CD8-positive, alpha-beta T cell (primary cell): ENCODE measurements at places on chromosomes 4 and X.

GRCh38 chr4:31040106-31040505, 319.9 kb downstream of the PCDH7 start:
- no peak for DNase-seq

GRCh38 chrX:131762802-131763234, 218.9 kb downstream of the OR13H1 start:
- no peak for DNase-seq

DNA sequence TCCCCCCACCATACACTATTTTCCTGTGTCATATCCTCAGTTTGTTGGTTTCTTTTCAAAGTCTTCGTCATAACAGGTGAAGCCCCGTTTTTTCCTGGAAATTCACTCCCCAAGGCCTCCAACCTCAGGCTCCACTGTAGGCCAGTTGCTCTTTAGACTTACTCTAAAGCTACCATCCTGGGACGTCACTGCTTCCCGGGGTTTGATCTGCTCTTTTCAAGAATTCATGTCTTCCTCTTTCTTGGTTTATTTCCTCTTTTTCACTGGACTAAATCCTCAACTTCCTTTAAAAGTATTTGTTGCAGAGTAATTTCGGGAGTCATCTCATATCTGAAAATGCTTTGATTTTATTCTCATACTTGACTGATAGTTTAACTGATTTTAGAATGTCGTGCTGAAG, 6.5 kb upstream of the SERTM2 start:
- DNase-seq, result no peak

DNA sequence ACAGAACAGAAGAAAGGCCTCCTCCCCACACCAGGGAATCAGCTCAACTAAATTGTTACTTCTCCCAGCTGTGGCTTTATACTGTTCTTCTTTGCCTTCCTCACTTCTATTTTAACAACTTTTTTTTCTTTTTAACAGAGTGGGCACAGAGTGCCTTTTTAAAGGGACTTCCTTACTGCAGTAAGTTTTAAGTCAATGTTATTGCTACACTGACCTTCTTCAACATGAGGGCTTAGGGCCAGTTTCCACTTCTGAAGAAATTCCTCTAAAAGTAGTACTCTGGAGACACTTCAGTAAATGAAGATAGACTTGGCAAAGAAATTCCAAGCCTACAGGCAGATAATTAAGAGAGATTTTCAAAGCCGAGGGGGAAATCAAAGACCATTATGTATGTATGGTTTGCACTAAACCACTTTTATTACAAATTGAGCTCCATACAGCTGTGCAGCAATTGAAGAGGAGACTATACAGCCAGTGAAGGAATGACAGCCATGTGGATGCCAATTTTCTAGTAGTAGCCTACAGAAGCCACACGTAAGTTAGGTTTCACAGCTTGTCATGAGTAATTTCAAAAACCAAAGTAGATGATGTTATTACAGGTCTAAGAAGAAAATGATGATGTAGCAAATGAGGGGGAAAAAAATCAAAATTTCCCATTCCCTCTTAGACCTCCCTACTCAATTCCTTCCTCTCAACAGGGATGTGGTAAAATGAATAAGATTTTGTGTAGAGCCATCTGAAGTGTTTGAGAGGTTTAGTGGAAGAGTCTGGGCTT, 36.9 kb upstream of the RASGEF1B start:
- no peak for DNase-seq

- no peak for DNase-seq
Measured at GRCh38 chrX:18174971-18175370, 45.7 kb downstream of the BEND2 start.

- no peak for DNase-seq
Measured at GRCh38 chr4:121777625-121778024, 12.7 kb upstream of the SMIM43 start.

GRCh38 chrX:108165383-108166111, 74.0 kb downstream of the ATG4A start:
- no peak for DNase-seq

GRCh38 chr4:128220286-128221235, 67.1 kb downstream of the PGRMC2 start:
- no peak for DNase-seq

DNA sequence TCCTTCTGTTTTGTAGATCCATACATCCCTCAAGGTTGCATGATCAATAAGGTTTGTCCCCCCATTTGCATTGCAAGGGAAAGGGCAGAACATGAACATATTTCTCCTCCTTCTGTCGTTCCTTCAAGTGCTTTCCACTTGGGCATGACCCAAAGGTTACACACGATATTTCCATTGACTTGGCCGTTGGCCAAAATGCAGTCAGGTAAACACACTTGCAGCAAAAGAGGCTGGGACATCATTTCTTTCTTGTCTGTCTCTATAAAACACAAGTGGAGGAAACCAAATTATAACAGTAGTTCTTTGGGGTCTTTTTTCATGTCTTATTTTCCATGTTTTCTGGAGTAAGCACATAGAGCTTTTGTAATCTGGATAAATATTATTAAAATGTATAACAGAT, 156.1 kb downstream of the FRAS1 start:
- DNase-seq, result no peak

DNA sequence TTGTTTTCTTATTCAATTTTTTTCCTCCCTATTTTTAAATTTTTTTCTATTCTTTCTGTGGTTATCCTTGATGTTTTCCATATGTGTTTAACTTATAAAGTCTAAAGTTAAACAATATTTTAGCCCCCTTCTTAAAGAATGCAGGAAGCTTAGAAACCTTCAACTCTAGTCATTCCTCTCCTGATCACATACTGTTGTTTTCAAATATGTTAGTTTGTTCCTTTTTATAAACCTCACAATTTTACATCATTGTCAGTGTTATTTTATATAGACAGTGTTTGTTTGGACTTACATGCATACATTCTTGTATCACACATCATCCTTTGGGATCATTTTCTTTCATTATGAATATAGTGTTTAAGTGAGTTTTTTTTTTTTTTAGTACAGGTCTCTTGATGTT, 31.6 kb downstream of the KANTR start:
- DNase-seq, result no peak

- DNase-seq, result no peak
Measured at GRCh38 chrX:29627833-29628232, 587.5 kb upstream of the MAGEB2 start.

DNA sequence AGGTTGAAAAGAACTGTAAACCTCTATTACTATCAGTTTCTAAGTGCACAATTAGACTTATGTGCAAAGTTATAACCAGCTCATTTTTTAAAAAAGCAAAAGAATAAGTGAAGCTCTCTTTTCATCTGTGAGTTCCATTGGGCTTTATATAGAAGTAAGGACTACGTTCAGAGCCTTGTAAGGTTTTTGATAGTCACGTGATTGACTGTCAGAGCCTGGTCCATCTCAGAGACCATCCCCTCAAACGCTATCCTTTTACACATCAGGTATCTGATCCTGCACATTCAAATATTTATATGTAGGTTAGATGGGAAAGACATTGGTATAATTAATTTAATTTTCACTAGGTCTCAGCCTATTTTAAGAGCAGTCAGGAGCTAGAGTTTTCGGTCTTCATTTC, 279.3 kb downstream of the INPP4B start:
- no peak for DNase-seq

DNA sequence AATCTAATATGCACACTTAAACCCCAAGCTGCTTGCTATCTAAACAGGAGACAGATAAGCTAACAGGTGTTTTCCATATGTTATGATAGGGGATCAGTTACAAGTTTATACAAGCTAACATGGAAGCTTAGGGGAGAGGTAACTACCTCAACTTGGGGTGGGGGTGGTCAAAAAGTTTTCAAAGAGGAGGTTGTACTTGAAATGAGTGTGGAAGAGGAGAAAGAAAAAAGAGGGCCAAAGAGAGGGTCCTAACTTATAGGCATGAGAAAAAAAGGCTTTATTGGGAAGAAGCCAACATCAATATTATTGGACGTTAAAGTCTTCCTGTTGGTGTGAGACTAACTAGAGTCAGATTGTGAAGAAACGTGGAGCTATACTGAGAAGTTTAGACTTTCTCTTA, 205.9 kb downstream of the NDST4 start:
- DNase-seq, result no peak

DNA sequence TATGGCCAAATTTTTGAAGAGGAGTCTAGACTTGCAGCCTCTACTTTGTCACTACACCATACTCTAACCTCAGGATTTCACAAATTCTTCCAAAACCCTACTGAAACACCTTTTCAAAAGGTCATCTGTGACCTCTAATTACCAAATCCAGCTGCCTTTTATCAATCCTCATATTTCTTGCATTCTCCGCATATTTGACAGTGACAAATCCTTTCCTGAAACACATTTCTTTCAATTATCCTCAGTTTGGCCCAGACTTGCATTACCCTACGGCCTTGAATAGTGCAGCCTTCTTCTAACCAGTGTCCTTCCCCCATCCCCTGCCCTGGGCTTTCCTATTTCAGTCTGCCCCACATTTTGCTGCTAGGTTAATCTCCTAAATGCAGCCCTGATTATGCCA, 25.5 kb downstream of the MID2 start:
- no peak for DNase-seq

DNA sequence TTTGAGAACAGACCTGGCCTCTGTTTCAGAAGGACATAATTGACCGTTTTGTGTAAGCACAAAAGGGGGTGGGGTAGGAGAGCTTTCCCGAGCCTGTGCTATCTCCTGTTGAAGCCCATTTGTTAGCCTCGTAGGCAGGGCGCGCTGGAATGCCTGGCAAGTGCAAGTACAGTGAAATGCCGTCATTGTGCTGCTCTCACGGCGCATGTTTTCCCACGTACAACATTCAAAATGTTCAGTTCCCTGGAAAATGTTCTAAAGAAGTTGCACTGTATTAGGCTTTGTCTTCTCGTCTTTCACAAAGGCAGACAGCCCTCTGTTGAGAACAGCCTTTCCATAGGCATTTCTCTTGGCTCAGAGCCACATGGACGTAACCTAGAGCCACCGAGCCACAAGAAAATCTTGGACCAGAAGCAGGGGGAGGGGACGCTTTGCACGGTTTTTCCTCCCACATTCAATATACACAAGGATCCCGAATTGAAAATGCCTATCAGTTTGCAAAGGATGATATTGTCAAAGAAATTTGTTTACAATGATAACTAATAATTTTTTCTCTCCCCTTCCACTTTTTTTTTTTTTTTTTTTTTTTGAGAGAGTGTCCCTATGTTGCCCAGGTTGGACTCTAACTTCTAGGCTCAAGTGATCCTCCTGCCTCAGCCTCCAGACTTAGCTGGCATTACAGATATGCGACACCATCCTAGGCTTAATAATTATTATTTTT, 54.6 kb upstream of the RAPGEF2 start:
- DNase-seq, result no peak
